Small intestine (tissue), 16 donors: ENCODE measurements at places on chromosomes 4 and X. TPM values are rescaled to one million over a fixed set of nuclear protein-coding genes. Genes with fewer than 3 reads are reported as not detected.
A peak's percentile ranks its signal among the peaks of the same experiment; 100 is the strongest.

Gene TMSB15B
- polyA plus RNA-seq: 1.8 TPM

Gene CLTRN
- not detected for polyA plus RNA-seq

Gene HSD17B13
- polyA plus RNA-seq: 0.27 TPM

Gene TBX22
- not detected for polyA plus RNA-seq

Gene PDE6B
- polyA plus RNA-seq: 1.8 TPM

Gene MTNR1A
- polyA plus RNA-seq: not detected

Gene TMPRSS11A
- polyA plus RNA-seq: 0.01 TPM

Gene BEX1
- not detected for polyA plus RNA-seq

Gene KDR
- polyA plus RNA-seq: 0.22 TPM

Gene MAOA
- polyA plus RNA-seq: 164 TPM

Gene GNRHR
- polyA plus RNA-seq: not detected

Gene FANCB
- polyA plus RNA-seq: 0.49 TPM

DNA sequence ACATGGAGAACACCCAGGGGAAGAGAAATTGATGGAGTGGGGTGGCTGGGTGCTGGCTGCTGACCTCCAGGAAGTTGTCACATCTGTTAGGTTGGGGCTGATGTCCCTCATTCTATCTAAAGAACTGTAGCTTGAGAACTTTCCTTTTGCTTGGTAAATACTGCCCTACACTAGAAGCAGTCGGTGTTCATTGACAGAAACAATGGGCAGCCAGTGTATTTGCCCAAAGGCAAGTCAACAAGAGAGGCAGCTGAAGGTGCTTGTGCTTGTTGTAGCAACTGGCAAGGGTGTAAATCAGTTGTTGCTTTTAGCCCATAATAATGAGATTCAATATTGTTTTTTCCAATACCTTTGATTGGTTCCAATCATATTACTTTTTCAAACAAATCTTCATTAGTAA lies 956 bp downstream of the TMEM154 start:
- H3K4me1 ChIP-seq: no peaks in the 10 kb centered on the region
- DNase-seq: no peak
- H3K4me3 ChIP-seq: no peak overlapping the region
- no peaks in the 10 kb centered on the region for H3K36me3 ChIP-seq

GRCh38 chrX:68724531-68725020 lies 77.1 kb downstream of the STARD8 start:
- no peaks in the 10 kb centered on the region for H3K4me1 ChIP-seq
- no peak overlapping the region for H3K27ac ChIP-seq
- no peak overlapping the region for H3K4me3 ChIP-seq
- no peaks in the 10 kb centered on the region for H3K27me3 ChIP-seq
- DNase-seq: no peak

DNA sequence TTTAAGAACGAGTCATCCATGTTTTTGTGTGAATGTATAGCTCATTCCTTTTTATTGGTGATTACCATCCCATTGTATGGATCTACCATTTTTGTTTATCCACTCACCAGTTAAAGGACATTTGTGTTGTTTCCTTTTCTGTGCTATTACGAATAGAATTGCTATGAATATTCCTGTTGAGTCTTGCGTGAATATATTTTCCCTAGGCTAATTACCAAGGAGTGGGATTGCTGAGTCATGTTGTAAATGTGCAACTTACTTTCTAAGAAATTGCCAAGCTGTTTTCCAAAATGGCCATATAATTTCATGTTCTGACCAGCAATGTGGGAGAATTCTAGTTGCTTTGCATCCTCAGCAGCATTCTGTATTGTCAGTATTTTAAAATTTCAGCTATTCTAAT lies 51.3 kb downstream of the YIPF6 start:
- no peaks in the 10 kb centered on the region for H3K36me3 ChIP-seq
- H3K4me1 ChIP-seq: no peaks in the 10 kb centered on the region
- no peak overlapping the region for H3K4me3 ChIP-seq
- no peaks in the 10 kb centered on the region for H3K27me3 ChIP-seq

- no peak overlapping the region for H3K27ac ChIP-seq
- H3K4me1 ChIP-seq: no peaks in the 10 kb centered on the region
- no peaks in the 10 kb centered on the region for H3K27me3 ChIP-seq
- H3K4me3 ChIP-seq: no peak overlapping the region
- H3K36me3 ChIP-seq: no peaks in the 10 kb centered on the region
Measured at GRCh38 chr4:22045051-22045630, 96.6 kb upstream of the KCNIP4 start.

GRCh38 chrX:108384783-108385182 lies 53.4 kb downstream of the COL4A6 start:
- no peak for DNase-seq
- H3K27ac ChIP-seq: no peak overlapping the region
- no peaks in the 10 kb centered on the region for H3K27me3 ChIP-seq
- no peaks in the 10 kb centered on the region for H3K36me3 ChIP-seq
- H3K4me3 ChIP-seq: no peak overlapping the region
- H3K4me1 ChIP-seq: no peaks in the 10 kb centered on the region

DNA sequence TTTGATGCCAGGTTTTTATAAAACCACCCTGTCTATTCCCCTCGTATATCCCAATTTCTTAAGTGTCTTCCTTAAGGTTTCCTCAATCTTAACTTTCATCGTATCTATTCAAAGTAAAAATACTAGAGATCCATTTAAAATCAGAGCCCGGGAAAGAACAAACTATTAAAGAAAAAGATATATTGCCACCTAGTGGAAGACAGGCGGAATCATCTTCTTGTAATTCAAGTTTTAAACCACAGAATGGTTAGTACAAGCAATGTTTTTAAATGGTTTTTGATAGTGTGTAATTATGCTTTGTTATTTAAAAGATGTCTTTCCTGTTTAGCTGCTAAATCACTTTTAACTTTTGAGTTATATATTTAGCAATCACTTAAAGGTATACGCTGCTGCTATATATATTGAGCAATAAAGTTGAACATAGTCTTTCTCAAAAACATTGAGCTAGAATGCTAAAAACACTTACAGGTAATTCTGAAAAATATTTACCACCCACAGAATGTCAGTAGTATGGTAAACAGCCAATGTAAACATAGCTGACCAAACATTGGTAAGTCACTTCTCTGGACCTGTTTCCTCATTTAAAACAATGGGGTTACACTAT lies 18.2 kb downstream of the PRDM8 start:
- no peak overlapping the region for H3K27ac ChIP-seq
- no peak overlapping the region for H3K4me3 ChIP-seq
- H3K27me3 ChIP-seq: peaks cover 2% of the 10 kb centered on the region
- H3K36me3 ChIP-seq: no peaks in the 10 kb centered on the region
- peak; percentile 28 for DNase-seq

DNA sequence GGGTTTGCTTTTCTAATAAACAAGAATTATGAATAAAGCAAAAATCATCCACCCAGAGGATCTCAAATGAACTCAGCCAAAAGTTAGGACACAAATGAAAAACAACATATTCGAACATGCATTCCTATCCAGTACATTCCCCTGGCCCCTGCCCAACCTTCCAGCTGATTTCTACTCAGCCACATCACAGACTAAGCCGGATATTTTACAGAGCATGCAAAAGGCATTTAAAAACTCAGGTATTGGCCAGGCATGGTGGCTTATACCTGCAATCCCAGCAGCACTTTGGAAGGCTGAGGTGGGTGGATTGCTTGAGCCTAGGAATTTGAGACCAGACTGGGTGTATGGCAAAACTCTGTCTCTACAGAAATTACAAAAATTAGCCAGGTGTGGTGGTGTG lies 54.6 kb downstream of the RELL1 start:
- H3K27me3 ChIP-seq: no peaks in the 10 kb centered on the region
- no peak overlapping the region for H3K4me3 ChIP-seq
- no peak overlapping the region for H3K27ac ChIP-seq
- no peaks in the 10 kb centered on the region for H3K36me3 ChIP-seq

DNA sequence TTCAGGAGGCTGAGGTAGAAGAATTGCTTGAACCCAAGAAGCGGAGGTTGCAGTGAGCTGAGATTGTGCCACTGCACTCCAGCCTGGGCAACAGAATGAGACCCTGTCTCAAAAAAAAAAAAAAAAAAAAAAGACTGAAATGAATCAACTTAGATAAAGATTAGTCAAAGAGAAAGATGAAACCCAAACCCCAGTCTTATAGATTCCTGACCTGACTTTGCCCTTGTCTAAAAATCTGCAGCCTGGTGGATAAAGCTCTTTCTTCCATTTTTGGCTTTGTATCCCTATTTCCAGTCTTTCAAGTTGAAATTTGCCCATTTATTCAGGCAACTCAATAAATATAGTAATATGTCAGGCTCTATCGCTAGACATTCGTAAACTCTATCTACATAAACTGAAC lies 39.3 kb upstream of the SPINK2 start:
- no peak overlapping the region for H3K4me3 ChIP-seq
- no peaks in the 10 kb centered on the region for H3K36me3 ChIP-seq
- DNase-seq: no peak

- no peaks in the 10 kb centered on the region for H3K36me3 ChIP-seq
- H3K27ac ChIP-seq: no peak overlapping the region
- DNase-seq: no peak
- H3K4me1 ChIP-seq: no peaks in the 10 kb centered on the region
Measured at GRCh38 chrX:74492720-74493201, 71.5 kb downstream of the SLC16A2 start.

GRCh38 chr4:3413217-3413671 lies 28.5 kb upstream of the HGFAC start:
- no peaks in the 10 kb centered on the region for H3K4me1 ChIP-seq
- no peak overlapping the region for H3K27ac ChIP-seq
- peaks cover 3% of the 10 kb centered on the region for H3K36me3 ChIP-seq
- H3K4me3 ChIP-seq: no peak overlapping the region
- no peak for DNase-seq

DNA sequence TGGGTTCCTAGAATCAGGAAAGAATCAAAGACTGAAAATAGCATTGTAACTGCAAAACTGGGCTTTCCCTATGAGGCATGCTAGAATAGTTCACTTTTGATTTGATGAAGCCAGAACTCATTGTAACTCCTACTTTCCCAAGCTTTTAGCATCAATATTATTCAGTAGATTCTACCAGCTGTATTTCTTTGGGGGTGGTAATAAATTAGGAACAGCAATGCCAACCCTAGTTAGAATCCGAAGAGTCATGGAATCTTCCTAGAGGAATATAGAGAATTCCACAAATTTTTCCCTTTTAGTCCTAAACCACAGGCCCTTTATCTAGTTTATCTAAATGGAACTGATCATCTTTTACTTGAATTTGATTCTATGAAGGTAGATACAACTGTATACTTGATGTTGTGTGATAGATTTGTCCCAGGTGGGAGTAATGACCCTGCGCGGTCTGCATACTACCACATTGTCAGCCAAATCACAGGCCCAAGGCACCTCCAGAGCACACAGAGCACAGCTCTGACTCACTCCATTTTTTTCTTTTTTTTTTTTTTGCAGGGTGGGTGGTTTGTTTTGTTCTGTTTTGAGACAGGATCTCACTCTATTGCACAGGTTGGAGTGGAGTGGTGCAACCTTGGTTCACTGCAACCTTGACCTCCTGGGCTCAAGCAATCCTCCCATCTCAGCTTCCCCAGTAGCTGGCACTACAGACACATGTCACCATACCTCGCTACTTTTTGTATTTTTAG lies 66.6 kb downstream of the EDNRA start:
- no peaks in the 10 kb centered on the region for H3K27me3 ChIP-seq
- H3K4me3 ChIP-seq: no peak overlapping the region
- H3K27ac ChIP-seq: no peak overlapping the region
- no peaks in the 10 kb centered on the region for H3K4me1 ChIP-seq
- DNase-seq: no peak

- no peak for DNase-seq
- H3K4me1 ChIP-seq: no peaks in the 10 kb centered on the region
- no peaks in the 10 kb centered on the region for H3K36me3 ChIP-seq
- H3K27ac ChIP-seq: no peak overlapping the region
- H3K27me3 ChIP-seq: no peaks in the 10 kb centered on the region
Measured at GRCh38 chrX:9598344-9598743, 133.5 kb downstream of the TBL1X start.

DNA sequence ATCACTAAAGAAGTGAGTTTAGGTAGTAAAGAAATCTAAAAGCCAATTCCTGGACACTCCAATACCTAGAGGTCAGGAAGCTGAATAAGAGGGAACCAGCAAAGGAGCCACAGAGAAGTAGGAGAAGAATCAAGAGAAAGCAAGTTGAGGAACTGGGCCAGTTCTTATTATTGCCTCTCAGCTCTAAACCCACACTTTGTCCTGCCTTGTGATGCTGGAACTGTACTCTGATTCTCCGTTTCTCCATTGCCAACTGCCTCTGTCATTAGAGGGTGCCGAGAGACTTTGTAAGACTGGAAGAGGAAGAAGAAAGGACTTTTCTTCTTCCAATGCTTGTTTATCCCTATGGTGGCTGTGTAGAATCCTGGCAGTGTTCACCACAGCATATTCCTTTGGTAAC lies 38.6 kb downstream of the NSUN7 start:
- H3K36me3 ChIP-seq: no peaks in the 10 kb centered on the region
- no peaks in the 10 kb centered on the region for H3K27me3 ChIP-seq
- no peak overlapping the region for H3K27ac ChIP-seq
- H3K4me1 ChIP-seq: no peaks in the 10 kb centered on the region

GRCh38 chr4:112140536-112140935 lies 4.7 kb upstream of the FAM241A start:
- H3K4me1 ChIP-seq: no peaks in the 10 kb centered on the region
- no peak for DNase-seq
- no peaks in the 10 kb centered on the region for H3K27me3 ChIP-seq
- no peaks in the 10 kb centered on the region for H3K36me3 ChIP-seq
- no peak overlapping the region for H3K4me3 ChIP-seq

DNA sequence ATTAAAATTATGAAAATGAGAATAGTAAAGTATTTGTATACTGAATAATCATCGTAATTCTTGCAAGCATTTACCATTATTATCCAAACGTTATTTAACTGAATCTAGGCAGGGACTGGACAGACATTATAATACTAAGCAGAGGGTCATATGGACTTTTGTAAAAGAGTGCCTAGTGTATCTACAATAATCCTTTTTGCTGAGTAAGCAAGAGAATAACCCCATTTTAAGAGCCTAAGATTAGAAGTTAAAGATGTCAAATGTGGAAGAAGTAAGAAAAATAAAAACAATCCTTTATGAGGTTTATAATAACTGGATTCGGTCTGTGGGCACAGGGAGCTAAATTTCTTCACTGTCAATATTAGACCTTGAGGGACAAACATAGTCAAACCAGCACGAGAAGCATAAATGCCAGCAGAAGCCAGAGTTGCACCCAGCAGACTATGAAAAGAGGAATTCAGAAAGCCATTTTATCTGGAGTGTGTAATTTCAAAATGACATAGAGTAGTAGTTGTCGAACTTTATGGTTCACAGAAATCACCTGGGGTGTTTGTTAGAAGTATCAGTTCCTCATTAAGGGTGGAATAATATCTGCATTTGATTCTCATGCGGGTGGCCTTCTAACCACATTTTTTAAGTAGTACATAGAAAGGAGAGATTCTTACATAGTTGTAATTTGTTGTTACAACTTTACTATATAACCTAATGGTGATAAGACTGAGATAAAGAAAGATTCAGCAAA lies 39.7 kb upstream of the DCLK2 start:
- no peak overlapping the region for H3K4me3 ChIP-seq
- H3K36me3 ChIP-seq: no peaks in the 10 kb centered on the region

DNA sequence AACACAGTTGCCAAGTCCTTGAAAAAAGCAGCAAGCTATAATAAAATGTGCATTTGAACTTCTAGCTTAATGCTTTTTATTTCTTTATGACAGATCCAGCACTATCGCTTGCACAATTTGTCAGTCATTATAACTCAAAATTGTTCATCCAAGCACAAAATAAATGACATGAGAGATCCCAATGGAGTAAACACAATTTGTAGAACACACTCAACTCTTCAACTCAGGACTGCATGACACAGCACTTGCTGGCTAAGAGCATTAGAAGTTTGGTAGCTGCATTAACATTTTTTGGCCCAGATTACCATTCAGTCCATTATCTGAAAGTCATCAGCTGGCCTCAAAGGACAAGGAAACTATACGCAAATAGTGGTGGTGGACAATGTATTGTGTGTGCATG lies 530.1 kb downstream of the INPP4B start:
- no peak overlapping the region for H3K4me3 ChIP-seq
- peaks cover 10% of the 10 kb centered on the region for H3K4me1 ChIP-seq
- H3K27ac ChIP-seq: no peak overlapping the region
- no peaks in the 10 kb centered on the region for H3K27me3 ChIP-seq
- DNase-seq: peak; percentile 2
- H3K36me3 ChIP-seq: no peaks in the 10 kb centered on the region
